ENCODE measurements at places on chromosomes 12 and 14.

- DNase-seq = no peak
Measured at GRCh38 chr14:44914849-44915248, 46.9 kb downstream of the KLHL28 start.

GRCh38 chr14:105151084-105151837 lies 17.3 kb downstream of the JAG2 start:
- DNase-seq = no peak

DNA sequence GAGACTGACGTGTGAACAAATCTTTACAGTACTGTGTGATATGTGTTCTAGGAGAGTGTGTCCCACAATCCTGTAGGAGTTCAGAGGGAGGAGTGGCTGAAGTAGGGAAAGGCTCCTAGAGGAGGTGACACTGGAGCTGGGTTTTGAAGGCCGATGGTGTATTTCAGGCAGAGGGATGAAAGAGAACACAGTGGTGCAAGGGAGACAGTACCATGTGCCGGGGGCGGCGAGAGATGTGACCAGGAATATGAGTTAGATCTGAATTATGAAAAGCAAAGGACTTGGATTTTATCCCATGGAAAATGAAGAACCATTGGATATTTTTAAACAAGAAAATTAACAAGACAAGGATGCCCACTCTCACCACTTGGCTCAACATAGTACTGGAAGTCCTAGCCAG lies 77.0 kb upstream of the ESRRB start:
- DNase-seq = no peak

- DNase-seq = no peak
Measured at GRCh38 chr12:125305231-125305630, 240.0 kb downstream of the AACS start.

- DNase-seq = no peak
Measured at GRCh38 chr12:52249511-52250047, 16.5 kb downstream of the KRT7 start.

GRCh38 chr14:52318062-52318461 lies 4.0 kb downstream of the PTGER2 start:
- no peak for DNase-seq

DNA sequence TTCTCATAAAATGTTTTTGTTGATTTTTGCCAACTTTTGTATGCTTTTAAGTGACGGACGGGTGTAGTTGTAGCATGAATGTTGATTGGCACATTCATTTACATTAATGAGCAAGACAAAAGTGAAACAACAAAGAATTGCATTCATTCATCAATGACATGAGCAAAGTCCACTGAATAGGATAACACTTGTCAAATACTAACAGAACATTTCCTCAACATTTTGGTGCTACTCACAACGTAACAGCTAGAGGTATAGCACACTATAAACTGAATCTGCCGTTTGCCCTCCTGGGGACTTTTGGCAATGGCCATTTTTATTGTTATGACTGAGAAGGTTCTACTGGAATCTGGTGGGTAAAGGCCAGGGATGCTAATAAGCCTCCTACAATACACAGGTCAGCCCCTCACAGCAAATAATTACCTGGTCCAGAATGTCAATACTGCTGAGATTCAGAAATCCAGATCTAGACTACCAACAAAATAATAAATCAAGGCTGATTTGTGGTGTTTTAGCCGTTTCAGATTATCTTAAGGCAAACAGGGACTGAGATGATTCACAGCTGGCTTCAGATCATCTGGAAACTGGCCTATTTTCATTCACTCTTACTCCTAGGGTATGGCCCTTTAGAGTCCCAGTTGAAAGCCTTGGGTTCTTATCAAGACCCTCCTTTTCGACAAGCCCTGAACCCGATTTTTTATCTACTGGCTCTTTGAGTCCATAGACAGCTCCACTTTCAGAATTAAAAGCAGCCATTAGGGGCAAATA lies 22.5 kb upstream of the CDKN3 start:
- DNase-seq = no peak

- DNase-seq = peak; percentile 44
Measured at GRCh38 chr12:91109148-91109564, 2.1 kb downstream of the LUM start.

DNA sequence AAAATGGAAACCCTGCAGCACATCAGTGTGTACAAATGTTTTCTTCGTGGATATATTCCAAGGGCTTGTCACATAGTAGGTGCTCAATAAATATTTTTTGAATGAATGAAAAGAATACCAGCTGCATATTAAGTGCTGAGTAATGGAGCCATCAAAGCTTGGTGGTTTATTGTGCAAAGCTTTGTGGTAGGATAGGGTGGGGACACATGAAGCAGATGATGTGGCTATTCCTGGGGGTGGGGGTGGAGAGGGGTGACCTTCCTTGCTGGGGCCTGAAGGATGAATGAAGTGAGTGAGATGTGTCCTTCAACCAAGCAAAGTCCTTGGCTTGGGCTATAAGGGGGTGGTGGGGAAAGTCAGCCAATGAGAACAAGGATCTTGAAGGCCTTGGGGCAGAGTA lies 4.3 kb upstream of the KRT81 start:
- DNase-seq = no peak

DNA sequence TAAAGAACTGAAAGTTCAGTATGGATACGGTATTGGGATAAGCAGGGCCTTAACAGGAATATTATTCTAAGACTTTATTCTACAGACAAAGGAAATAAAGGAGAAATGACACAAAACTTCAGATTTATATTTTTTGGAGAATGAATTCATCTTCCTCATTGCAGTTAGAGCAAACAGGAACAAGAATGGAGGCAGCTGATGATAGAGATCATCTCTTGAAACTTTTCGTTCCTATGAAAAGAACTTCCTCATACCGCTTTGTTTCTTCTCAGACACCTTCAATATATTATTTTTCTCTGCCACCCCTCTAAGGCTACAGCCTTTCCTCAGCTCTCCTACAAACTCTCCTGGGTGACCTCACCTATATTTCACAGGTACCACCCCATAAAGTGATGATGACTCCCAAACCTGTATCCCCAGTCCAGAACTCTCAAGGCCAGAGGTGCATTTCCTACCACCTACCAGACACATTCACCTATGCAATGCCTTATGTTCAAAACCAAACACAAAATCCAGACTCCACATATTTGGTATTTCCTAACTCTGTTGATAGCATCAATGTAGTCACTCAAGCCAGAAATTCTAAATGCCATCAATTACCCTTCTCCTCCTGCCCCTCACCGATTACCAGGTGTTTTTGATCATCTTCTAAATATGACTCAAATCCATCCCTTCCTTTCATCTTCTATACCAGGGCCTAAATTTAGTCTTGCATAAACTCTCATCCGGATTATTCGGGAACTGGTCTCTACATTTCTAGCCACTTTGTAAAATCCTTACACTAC lies 7.4 kb downstream of the MAP4K5 start:
- DNase-seq = no peak

GRCh38 chr12:108559007-108559655 lies 1.8 kb downstream of the SART3 start:
- no peak for DNase-seq

GRCh38 chr12:31393004-31393550 lies 67.1 kb upstream of the SINHCAF start:
- DNase-seq = no peak

GRCh38 chr12:2617365-2617764 lies 177.4 kb upstream of the FKBP4 start:
- DNase-seq = no peak

GRCh38 chr12:110590806-110591326 lies 7.7 kb upstream of the PPTC7 start:
- DNase-seq = no peak

Measured in neural crest cell (in vitro differentiated cells).